ENCODE measurements at places on chromosomes 16 and 17. TPM values are rescaled to one million over a fixed set of nuclear protein-coding genes. Genes with fewer than 3 reads are reported as not detected.

ZNF286A gene
- polyA plus RNA-seq, result 5.4 TPM

ATF7IP2 gene
- polyA plus RNA-seq, result 4.9 TPM

CAPNS2 gene
- 88.1 TPM for polyA plus RNA-seq

RUNDC3A gene
- polyA plus RNA-seq, result 0.88 TPM

MPP2 gene
- polyA plus RNA-seq, result 0.39 TPM

IQCK gene
- polyA plus RNA-seq, result 4.5 TPM

TSNAXIP1 gene
- 1.8 TPM for polyA plus RNA-seq

PIMREG gene
- 1.7 TPM for polyA plus RNA-seq

ZG16 gene
- 0.02 TPM for polyA plus RNA-seq

PGAP3 gene
- 40.0 TPM for polyA plus RNA-seq

ST6GALNAC1 gene
- polyA plus RNA-seq, result 20.1 TPM

C16orf46 gene
- 0.29 TPM for polyA plus RNA-seq

Data from esophagus (tissue), 2 donors.